NCI-H1694 treated with DMSO at 0.1 percent for 48 hours (cell line): ENCODE measurements at places on chromosomes 12 and 14.

DNA sequence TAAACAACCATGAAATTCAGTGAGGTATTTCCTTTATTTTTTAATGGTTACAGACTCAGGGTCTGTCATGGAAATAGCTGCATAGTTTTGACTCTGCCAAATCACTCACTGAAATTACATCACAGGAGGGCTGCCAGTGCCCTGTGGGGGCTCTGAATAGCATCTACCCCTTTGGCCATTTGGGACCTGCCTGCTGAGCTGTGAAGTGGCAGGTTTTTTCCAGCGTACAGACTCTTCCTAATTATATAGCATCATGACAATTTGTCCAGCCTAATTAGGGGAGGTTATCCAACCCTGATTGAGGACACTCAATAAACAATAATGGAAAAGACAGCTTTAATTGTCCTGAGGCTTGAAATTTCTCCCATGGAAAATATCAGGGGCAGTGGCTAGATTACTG lies 1.8 kb upstream of the COCH start:
- DNase-seq = no peak

DNA sequence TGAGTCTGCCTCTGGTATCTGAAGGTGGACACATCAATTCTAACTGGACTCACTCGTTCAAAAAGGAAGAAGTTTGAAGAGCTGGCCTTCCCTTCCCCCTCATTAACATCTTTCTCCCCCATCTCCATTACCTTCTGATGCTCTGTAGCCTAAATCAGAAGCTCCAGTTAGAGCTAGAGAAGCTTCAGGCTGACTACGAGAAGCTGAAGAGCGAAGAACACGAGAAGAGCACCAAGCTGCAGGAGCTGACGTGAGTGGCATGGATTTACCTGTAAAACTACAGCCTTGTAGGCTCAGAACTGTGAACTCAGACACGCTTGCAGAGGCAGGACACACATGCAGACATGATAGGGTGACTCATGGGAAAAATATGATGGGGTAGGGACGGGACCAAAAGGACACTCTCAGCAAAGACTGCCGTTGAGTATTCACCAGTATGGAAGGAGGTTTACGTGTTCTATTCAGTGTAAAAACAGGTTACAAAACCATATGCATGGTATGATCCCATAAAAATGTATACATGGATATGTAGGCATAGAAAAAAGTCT lies 14.3 kb upstream of the PIP4K2C start:
- DNase-seq = no peak

DNA sequence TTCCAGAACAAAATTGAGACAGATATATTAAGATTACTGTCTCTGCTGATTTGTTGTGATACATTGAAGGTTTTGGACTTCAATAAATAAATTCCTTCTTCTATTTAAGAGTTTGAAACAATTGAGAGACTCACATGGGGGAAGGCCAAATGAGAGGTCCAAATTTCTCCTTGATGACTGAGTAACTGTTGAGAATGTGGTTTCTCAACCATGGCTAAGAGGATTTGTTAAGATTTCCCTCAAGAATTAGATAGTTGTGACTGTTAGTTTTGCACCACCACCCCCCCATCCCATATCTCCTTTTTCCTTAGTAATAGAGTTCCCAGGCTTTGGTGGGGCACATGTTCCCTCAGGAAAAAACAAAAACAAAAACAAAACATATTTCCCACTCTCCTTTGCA lies 47.7 kb upstream of the IGF1 start:
- no peak for DNase-seq

DNA sequence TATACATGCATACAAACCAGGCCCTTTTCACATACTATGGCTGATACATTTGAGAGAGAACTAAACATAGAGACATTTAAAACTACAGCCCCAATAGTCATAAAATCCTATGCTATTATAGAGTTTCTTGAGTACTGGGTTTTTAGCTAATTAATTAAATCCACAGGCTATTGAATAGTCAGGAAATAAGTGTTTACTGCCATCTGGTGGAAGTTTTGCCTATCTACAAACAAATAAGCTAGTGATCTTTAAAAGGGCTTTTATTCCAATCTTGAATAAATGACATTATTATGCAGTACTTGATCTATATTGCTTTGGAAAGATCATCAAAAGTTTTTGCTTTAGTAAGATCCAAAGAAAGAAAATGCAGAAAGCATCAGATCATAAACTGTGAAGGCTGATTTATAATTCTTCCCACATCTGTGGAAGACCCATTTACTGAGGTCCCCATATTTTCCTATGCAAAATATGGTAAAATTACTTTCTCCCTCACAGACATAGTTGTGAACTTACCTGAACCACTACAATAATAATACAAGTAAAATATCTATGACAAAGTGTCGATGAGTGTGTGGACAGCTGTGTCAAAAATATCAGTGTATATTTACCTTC lies 131.3 kb downstream of the ITPR2 start:
- peak; percentile 54 for DNase-seq

DNA sequence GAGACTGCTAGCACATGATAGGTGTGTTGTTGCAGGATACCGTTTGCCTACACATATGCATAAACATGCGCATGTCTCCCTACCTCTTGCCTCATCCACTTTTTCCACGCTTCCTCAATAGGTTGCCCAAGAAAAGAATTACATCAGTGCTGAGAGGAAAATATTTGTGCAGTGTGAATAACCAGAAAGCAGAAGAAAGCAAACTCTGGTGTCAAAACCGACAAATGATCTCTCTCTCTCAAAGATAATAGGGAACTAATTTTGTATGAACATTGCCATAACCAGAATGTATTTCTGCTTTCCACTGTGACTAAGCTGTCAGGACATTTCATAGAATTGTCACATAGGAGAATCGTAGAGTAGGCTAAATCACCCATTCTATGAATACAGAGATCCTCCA lies 1.3 kb downstream of the CLEC7A start:
- no peak for DNase-seq

DNA sequence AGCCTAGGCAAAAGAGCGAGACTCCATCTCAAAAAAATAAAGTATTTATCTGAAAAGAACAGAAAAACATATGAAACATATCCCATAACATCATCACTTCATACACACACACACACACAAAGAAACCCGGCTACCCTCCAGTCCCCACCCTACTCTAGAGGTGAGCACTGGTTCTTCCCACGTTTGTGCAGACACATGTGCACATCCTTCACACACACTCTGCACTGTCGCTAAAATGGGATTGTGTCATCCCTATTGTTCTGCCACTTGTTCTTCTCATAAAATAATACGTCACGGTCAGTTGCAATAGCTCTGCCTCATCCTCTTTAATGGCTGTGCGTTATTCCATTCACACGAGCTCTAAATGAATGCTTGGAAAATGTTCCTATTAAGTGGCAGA lies 85.9 kb upstream of the ANO2 start:
- no peak for DNase-seq

- no peak for DNase-seq
Observed at GRCh38 chr12:24467226-24467625, 481.7 kb downstream of the BCAT1 start.

- DNase-seq = no peak
Observed at GRCh38 chr12:123867141-123867540, 105.0 kb downstream of the DNAH10 start.

DNA sequence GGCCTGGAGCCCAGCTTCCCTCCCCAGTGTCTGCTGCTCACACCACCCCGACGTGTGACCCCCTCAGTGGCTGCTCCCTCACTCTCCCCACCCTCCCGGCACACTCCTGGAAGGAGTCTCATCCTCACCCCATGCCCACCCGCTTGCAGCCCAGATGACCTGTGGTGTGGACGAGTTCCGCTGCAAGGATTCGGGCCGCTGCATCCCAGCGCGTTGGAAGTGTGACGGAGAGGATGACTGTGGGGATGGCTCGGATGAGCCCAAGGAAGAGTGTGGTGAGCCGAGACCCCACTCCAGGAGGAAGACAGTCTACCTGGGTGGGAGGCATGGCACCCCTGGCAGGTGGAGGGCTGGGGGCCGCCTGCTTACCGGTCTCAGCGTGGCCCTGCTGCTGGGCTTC lies 15.0 kb upstream of the NXPH4 start:
- DNase-seq = no peak

- DNase-seq = no peak
Observed at GRCh38 chr12:5172886-5173285, 129.2 kb downstream of the KCNA5 start.

GRCh38 chr12:126976579-126976978 lies 1290.4 kb upstream of the TMEM132C start:
- no peak for DNase-seq

DNA sequence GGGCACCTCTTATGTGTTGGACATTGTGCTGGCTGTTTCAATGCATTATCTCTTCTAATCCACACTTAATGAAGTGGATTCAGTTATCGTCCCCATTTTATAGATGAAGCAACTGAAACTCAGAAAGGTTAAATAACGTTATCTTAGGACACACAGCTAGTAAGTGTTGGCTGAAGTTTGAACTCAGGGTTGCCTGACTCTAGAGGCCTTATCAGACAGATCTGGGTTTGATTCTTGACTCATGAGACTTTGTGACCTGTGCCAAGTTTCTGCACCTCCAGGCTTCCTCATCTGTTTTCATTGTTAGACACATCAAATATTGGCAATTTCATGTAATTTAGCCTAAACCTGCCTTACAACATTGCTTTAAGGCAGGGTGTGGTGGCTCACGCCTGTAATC lies 18.2 kb upstream of the IRF2BPL start:
- DNase-seq = no peak

DNA sequence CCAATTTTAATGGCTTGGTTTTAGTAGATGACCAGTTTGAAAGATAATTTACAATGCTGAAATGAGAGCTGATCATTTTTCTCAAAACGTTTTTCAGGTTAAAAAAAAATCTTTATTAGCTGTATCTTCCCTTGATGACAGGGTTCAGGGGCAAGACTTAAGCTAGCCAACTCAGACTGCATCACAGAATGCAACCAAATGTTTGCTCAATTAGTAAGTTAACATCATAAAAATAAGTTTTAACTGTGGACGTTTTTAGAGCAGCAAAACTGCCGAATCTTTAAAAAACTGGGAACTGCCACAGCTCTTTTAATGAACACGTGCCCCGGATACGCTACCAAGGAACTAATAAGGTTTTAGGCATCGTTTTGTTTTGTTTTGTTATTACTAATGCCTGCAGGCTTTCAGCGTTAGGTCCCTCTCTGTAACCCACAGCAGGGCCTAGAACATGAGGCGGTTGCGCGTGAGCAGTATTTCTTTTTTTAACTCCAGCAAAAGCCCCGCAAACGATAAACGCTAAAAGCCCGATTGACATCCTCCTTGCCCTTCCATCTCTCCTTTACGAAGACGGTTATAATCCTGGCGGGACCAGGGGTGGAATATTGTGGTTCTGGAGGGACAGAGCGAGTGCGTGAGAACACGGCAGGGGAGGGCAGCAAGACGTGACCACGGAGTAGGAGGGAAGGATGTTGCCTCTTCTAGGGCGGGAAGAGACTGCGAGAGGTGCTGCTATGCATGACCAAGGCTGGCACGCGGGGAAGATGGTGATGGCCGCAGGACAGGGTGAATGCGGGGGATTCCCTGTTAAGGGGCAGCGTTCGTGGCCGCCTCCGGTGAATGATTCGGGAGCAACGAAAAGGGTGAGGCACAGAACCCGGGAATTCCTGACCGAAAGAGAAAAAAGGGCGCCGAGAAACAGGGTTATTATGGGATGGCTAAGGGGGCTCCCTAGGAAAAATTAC lies 652 bp downstream of the SUPT16H start:
- peak; percentile 63 for DNase-seq

DNA sequence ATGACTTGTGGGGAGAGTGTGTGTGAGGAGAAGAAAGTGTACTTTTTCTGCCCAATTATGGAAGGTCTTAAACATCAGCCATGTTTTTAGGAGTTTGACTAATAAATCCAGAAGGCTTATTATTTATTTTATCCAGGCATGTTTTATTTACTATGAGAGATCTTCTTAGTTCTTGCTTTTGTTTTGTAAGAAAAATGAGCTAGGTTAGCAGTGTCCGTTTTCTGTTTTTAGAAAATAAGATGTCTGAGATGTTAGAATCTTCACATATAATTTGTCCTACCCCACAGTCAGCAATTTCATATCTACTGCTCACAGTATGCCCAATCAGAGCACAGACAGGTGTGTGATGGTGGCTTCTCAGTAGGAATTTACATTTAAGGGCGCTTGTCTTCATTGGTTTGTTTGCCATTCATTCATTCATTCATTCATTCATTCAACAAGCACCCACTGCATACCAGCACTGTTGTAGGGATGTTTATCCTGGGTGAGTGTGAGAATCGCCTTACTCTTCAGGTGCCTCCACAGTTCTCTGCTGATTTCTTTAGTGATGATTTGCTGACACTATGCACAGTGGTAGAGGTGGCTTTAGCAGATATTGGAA lies 83.2 kb downstream of the CRADD start:
- no peak for DNase-seq

- no peak for DNase-seq
Observed at GRCh38 chr14:70061108-70061507, 127.6 kb downstream of the SLC8A3 start.

- DNase-seq = peak; percentile 63
Observed at GRCh38 chr14:48398675-48399282, 723.4 kb upstream of the MDGA2 start.

DNA sequence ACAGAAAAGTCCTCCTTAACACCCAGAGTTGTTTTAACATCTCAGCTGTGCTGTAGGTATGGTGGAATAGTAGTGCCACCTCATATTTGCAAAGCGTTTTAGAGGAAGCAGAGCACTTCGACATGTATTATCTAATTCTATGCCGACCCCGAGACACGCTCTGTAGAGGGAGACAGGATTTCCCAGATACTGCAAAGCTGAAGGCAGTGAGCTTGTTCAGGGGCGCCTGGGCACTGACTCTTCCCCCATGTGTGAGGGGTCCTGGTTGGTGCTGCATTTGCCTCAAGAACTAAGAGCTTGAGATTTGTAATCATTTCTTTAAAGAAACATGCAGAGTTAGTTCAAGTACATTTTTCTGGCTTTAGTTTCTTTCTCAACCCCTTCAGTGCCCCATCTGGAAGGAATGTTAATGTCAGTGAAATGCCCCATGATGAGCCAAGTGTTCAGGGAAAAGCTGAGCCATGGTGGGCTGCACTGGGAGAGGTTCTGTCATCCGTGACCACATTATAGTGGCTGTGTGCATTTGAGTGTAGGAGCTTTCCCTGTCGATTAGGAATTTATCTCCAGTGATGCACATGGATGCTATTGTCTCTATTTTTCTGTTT lies 66.3 kb downstream of the MBIP start:
- no peak for DNase-seq

DNA sequence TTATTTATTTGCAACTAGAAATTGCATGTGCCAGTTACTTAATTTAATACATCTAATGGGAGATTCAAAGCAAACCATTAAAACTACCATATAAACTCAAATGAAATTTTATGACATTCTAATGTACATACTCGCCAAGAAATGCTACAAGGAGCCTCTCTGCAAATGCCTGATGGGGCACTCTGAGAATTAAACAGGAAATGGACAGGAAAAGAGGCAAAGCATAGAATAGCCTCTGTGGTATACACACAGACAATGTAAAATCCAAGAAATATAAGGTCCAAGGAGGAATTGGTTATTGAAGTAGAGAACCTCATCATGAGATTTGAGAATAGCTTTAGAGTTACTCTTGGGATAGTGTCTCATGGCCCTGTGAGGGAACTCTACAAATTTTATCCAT lies 41.2 kb downstream of the RAB21 start:
- DNase-seq = no peak
